ENCODE measurements at places on chromosomes 5 and 9.

DNA sequence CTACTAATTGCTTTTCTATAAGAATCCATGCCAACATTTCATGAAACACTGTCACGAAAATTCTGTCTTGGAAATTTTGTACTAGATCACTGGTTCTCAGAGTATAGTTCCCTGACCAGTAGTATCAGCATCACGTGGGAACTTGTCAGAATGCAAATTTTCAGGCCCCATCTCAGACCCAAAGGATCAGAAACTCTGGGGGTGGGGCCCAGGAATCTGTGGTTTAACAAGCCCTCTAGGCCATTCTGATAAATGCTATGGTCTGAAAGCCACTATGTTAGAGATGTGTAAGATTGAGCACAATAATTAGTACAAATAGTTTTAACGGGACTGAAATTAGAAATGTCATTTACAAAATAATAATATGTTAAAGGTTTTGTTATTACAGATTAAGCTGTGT, 615.7 kb upstream of the ARRDC3 start:
- DNase-seq = no peak

DNA sequence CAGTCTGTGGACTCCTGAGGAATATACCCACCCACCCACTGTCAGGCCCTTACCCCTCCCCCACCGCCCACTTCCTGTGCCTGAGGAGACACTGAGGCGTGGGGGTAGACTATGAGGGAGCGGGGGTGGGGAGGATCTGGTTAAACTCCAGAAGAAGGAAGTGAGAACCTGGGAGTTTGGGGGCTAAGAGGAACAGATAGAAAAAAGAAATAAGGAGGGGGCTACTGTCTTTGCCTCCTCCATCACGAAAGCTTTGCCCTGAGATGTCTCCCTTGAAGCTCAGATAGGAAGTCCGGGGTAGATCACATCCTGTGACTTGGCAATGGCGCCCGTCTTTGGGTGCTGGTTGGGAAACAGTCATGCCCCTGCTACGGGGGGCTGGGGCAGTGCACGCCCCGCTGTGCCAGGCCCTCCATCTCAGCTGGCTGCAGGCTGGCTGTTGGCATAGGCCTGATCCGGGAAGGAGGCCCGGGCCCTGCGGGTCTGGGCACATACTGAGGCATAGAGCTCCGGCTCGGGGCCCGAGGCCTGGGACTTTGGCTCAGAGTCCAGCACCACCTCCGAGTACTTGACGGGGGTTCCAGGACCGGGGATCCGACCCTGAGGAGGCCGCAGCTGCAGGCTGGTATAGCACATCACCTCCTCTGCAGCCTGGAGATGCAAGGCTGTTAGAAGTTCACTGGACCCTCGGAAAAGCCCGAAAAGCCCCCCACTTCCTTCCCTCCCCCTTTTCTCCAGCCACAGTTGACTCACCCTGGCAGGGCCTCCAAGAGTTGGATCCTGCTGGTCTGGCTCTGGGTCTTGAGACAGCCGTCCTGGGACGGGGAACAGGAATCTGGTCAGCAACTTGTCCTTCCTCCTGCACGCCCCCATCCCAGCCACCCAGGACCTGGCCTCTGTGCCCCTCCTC, 1.0 kb downstream of the SIT1 start:
- DNase-seq = peak; percentile 47

DNA sequence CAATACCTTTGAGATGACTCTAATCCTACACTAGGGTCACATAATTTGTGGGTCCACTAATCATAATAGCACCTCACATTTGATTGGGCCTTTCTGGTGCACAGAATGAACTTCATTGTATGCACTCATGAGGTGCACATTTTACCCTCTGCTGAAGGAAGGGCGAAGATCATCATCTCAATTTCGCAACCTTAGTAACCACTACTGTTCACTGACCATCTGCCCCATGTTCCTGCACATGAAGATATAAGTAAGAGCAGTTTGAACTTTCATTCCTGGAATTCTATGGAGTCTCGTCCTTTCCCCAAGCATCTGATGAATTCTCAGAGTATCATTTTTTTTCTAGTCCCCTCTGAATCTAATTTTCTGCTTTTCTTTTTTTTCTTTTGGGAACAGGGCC, 21.2 kb downstream of the GAS1 start:
- DNase-seq = no peak

DNA sequence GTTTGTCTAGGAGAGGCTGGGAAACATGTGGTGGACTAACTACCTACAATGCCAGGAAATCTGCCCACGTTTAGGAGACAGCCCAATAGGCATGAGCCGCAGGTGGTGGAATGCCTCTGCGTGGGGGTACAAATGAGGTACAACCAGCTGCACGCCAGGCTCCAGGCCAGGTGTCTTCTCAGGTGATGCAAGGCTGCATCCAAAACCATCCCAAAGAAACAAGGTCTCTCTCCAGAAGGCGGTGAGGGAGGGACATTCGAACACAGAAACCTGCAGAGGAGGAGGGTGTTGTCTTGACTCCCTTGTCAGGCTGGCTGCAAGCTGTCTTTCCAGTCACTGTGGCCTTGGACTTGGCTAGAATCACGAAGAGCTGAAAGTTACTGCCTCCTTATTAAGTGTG, 11.6 kb downstream of the ANKH start:
- no peak for DNase-seq

DNA sequence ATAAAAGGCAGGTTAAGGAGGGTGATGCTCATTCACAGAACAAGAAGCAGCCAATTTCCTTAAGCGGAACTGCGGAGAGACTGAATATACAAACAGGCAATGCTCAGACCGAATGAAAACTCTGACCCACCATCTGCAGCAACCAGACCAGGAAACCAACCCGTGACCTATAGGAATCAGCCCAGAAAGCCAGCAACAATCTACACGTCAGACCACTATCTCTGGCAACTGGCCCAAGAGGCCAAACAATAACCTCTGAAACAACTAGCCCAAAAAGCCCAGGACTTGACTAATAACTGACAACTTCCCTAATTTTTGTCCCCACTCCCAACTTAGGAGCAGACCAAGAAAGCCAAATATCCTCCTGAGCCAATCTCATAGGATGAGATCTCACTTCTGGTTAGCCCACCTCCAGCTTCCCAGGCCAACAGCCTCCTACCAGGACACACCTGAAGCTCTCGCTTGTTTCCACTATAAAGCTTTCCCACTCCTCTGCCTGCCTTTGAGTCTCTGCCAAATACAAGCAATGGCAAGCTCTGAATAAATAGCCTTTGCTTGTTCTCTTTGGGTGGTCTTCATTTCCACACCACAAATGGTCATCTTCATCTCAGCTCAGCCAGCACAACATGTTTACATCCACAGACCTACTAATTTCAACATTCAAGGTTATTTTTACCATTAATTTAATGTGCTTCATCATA, 168.5 kb downstream of the HSD17B3 start:
- no peak for DNase-seq

- DNase-seq = no peak
Observed at GRCh38 chr5:175336781-175337180, 107.2 kb downstream of the DRD1 start.

DNA sequence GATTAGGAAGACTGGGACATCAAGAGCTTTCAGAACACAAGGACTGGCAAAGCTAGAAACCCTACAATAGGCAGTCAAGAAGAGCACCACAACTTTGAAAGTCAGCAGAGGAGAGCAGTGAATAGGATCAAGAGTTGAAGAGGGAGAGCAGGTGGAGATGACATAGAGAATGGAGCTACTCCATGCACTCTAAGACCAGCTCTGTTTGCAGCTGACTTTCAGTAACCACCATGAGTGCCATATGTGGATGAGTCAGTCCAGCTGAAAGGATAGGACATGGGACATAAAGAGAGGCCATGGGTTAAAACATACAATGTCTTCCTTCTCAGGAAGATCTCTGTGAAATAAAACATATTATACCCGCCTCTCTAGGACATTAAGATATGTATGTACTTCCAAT, 289.1 kb upstream of the KLF4 start:
- no peak for DNase-seq

DNA sequence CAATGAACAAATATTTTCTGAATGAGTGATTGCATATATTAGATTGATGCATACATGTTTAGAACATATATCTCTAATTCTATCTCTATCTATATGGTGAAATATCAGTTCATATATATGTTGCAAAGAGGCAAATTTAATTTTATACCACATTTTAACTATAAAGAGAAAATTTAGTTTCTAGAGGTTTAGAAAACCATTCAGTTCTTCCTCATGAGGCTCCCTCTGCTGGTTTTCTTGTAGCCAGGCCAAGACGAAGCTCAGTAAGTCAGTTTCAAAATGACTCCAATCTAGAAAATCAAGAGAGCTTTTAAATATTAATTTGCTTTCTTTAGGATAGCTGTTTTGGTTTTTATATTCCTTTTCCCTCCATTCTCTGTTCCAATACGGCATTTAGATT, 312.1 kb downstream of the TMEM232 start:
- DNase-seq = no peak

DNA sequence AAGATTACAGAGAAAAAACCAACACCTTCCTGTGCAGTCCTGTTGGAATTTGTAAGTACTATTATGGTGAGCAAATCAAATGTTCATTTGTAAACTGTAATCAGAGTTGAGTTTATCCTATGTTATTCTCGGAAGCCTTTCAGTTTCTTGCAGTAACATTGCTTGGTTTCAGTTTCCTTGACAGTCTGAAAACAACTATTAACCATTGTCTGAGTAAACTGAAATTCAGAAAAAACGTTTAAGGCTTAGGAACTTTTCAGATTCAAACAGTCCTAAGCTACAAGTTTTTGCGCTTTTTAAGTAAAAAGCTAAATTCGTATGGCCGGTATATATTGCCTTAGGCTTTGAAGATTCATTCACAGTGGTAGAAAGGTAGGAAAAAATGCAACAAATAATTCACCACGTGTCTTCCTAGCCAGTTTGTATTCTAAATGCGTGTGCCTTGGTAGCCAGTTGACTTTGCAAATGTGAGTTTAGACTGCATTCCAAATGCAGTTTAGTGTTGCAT, 2.5 kb downstream of the GPBP1 start:
- no peak for DNase-seq

DNA sequence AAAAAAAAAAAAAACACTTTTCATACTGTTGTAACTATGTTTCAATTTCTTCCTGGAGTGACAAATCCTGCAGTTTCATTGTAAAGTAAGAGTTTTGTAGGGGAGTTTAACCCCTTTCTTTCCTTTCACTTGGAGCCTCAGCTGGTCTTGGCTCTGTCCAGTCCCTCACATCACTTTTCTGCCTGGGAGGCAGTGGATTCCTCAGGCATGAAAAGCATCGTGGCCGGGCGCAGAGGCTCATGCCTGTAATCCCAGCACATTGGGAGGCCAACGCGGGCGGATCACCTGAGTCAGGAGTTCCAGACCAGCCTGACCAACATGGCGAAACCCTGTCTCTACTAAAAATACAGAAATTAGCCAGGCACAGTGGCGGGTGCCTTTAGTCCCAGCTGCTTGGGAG, 45.6 kb upstream of the MYO10 start:
- no peak for DNase-seq

DNA sequence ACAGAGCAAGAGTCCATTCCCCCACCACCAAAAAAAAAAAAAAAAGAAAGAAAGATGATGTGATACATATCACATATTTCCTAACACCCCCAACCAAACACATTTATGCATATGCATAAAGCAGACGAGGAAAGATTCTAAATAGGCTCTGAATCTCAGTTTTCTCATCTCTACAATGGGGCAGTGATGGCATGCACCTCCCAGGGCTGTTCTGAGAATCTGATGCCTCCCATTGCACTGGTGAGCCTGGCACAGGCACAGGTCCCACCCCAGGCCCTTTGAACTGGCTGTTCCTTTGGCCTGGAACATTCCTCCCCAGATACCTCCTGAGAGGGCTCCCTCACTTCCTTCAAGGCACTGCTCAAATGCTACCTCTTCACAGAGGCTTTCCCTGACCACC, 116.5 kb downstream of the C9orf50 start:
- DNase-seq = no peak

DNA sequence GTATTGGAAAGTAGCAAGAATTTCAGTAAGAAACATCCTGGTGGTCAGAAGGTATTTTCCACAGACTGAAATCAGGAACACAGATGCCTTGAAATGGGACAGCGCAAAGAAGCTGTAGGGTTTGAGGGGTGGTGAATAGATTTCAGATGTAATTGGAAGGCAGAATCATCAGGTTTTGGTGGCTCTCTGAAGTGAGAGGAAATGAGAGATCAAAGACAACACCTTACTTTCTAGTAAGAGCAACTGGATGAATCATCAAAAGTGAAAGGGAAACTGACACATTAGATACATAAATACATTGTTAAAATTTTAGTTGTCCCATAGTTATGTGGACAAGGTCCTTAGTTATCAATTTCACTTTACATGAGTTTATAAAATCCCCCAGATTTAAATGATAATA, 188.2 kb upstream of the SLC27A6 start:
- no peak for DNase-seq

GRCh38 chr9:84139296-84140070, 158.9 kb downstream of the RMI1 start:
- no peak for DNase-seq

All from stimulated activated CD4-positive, alpha-beta T cell treated with anti-CD3 and anti-CD28 coated beads, Interleukin-4, amount 100 ng/mL, for 1 hour (primary cell).